ENCODE measurements at places on chromosomes 16 and 17.

DNA sequence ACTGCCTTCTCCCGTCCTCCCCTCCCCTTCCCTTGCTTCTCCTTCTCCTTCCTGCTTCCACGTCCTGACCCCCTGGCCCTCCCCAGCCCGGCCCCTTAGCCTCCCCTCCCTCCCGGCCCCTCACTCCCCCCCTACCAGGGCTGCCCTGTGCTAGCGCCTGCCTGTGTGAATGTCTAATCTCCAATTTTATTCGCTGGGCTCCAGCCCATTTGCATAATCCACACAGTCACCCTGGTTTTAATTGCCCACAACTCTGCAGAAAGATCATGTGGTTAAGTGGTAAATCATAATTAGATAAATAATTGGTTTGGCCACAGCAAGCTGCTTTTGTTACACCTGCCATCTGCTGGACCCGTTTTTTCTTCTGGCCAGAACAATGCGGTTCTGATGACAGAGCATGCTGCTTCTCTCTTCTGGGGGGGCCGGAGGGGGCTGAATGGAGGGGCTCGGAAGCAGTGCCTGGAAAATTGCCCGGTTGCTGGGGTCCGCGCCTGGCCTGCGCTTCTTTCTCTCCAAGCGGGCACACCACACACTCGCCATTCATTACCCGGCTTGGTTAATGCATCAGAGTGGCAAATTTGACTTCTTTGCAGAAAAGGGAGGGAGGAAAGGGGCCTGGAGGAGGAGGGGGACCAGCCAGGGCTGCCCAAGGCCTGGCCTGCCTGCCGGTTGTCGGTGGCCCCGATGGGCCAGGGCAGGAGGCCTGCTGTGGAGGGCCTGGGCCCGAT, 19.5 kb upstream of the GSE1 start:
- no peak for DNase-seq

DNA sequence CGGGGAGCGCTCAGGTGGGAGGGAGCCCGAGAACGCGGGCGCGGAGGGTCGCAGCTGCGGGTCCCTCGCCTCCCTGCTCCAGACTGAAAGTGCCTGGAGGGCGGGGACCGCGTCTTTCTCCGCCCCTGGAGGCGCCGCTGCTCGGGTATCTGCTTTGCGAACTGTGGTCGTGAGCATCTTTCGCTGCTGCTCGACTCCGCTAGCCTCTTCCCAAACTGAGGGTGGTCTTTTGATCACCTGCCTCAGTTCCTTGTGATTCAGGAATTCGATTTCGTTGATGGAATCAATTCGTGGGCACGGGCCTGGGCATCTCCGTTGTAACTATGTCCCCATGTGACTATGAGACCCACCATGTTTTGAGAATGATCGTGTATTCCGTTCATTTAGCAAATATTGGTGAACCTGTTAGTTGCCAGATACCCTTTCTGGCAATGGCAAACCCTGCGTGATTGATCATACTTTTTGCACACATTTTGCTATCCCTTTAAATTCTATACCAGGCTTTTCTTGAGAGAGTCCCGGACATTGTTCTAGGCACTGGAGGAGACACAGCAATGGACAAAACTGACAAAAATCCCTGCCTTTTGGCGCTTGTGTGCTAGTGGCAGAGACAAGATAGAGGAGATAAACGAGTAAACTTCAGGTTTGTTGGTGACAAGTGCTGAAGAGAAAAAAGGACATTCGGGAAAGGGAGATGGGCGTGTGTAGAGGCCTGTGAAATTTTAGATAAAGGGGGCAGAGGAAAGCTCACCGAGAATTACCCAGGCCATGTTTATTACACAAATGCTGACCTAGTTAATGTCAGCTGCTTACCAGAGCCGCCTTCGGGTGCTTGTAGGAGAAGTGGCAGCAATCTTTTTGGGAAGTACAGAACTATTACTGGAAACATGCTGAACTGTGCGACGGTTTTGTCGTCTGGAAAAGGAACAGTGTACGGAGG, 948 bp downstream of the UTP18 start:
- no peak for DNase-seq

DNA sequence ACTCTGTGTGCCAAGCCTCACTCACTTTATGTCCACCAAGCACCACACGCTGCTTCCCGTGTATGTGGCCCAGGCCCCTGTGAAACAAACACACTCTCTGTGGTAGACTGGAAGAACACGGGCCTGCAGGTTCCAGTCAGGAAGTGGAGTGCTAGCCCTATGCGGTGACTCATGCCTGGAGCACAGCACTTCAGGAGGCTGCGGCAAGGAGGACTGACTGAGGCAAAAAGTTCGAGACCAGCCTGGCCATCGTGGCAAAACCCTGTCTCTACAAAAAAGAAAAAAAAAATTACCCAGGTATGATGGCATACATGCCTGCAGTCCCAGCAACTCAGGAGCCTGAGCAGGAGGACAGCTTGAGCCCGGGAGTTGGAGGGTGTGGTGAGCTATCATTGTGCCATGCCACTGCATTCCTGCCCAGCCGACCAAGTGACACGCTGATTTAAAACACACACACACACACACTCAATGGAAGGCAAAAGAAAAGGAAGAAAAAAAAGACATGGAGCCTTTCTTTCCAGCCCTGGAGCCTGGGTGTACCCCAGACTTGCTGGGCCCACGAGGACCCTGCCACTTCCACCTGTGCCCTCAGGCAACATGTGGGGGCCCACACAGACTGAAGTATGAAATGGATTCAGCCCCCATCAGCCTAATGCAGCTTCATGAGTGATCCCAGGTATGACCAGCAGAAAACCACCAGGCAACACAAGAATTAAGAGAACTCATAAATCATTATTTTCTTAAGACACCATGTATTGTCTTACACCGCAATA, 126.6 kb downstream of the ANKRD11 start:
- DNase-seq: no peak

DNA sequence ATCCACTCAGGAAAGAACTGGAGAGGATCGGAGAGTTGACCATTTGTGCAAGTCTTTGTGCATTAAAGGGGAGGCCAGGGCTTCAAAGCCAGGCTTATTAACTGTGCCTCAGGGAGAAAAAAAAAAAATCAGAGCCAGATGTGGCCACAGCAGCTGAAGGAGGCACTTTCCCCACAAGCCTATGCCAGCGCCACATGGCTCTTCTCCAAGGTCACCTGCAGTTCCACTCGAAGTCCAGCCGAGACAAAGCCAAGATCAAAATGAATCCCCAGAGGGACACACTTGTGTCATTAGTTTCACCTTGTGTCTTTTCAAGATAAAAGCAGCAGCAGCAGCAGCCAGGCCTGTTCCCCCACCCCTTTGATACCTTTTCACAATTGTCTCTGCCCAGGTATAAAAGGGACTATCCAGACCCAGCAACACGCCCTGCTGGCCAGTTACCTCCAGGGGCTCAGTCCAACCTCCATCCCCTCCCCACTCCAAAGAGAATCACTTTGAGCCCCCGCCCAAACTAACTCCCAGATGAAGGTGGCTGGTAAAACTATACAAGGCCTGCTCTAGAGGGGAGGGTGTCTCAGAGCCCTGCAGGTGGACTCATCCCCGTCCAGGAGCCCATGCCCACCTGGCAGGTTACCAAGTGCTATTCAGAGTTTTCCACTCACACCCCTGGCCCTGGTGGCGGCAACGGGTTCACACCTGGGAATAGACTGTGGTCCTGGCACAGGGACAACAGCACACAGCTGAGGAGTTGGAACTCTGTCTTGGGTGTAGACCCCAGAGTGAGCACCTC, 29.2 kb downstream of the AXIN2 start:
- DNase-seq: no peak

GRCh38 chr17:35087731-35088355, 24.3 kb upstream of the RFFL start:
- no peak for DNase-seq

GRCh38 chr17:75113798-75114551, 4.2 kb downstream of the ARMC7 start:
- DNase-seq: peak; percentile 75

DNA sequence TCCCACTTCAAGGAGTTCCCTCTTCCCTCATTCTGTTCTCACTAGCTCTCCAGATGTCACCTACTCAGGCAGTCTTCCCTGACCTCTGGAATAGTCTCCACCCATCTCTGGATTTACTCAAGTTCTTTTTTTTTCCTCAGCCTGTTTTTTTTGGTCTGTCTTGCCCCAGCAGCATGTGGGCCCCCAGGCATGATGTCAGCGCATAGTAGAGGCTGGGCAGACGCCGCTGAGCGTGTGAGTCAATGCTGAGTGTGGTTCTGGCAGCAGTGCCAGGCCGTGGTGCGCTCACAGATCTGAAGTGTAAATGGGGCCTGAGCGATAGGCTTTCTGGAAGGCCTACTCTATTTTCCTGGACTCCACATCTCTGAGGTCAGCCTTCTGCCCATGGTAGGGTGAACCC, 2.7 kb upstream of the KCNJ18 start:
- no peak for DNase-seq

- DNase-seq: no peak
These were observed 6.0 kb upstream of the TNFRSF13B start for GRCh38 chr17:16977932-16978331.

DNA sequence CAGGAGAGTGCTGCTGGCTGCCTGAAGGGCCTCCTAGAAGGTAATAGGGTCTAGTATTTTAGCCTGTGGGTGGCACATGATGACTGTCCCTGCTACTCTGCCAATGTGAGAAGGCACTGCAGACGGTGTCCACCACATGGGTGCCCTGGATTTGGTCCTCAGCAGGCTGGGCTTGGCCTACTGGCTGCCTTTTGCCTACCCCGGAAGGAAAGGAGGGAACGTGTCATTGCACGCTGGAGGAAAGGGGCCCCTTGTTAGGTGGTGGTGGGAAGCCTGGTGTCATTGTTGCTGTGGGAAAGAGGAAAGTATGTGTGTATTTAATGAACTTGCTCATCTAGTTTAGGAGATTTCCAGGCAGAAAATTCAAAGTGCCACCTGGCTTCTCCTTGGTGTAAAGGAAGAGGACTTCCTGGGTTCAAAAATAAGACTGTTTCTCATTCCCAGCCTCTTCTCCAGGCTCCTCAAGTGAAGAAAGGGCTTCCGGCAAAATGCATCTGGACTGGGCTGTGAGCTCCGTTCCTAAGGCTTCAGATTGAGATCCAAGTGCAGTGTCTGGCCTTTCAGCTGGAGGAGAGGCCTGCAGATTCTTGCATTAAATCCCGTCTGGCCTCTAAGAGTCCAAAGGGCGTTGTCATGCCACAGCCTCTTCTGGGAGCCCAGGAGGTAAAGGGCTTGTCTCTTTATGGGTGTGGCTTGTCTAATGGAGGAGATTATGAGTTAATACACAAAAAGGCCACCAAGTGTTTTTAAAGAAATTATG, 55.1 kb downstream of the RPTOR start:
- no peak for DNase-seq

GRCh38 chr17:69320210-69320907, 6.6 kb downstream of the ABCA5 start:
- DNase-seq: no peak

DNA sequence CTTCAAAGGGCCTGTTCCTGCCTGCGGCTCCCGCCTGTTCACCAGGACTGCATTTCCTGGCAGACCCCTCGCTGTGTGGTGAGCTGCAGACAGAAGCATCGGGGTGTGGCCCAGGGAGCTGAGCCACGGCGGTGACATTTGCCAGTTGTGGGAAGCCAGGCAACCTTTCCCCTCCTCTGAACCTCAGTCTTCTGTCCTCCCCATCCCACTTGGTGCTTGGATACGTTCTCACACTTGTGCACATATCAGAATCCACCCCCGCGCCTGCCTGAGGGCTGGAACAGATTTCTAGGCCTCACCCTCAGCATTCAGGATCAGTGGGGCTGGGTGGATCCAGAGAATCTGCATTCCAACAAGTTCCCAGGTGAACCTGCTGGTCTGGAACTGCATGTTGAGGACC, 63.5 kb downstream of the CRISPLD2 start:
- no peak for DNase-seq

DNA sequence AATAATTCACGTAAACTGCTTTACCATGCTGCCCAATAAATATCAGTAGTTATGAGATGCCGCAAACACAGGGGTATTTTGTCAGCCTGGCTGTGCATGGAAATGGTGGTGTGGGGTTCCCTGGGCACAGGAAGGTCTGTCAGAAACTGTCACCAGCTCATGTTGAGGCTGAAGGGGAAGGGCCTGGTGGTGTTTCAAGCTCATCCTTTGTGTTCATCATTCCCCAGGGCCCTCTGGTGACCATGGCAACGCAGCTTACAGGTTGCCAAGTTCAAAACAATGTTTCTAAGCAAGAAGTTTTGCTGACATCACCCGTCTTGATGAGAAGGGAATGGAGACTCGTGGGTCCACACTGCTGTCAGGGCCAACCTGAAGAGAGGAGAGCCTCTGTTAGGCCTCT, 348.9 kb upstream of the C16orf82 start:
- no peak for DNase-seq

DNA sequence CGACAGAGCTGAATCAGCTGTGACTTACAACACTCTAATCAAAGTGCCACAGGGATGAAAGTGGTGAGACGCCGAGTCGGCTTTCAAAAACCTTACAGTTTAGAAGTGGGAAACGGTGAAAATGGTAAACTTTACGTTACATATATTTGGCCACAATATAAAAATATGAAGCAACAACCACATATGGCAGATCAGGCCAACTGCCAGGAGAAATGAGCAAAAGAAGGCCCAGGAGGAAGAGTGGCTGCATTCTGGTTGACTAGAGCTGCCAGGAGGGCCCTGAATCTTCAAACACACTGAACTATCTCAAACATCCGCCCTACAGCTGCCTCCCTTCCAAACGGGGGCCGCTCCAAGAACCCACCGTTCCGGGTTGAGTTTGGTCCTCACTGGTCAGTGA, 56.3 kb downstream of the MRM3 start:
- DNase-seq: no peak

GRCh38 chr17:81073967-81074839, 39.3 kb downstream of the BAIAP2 start:
- DNase-seq: no peak

DNA sequence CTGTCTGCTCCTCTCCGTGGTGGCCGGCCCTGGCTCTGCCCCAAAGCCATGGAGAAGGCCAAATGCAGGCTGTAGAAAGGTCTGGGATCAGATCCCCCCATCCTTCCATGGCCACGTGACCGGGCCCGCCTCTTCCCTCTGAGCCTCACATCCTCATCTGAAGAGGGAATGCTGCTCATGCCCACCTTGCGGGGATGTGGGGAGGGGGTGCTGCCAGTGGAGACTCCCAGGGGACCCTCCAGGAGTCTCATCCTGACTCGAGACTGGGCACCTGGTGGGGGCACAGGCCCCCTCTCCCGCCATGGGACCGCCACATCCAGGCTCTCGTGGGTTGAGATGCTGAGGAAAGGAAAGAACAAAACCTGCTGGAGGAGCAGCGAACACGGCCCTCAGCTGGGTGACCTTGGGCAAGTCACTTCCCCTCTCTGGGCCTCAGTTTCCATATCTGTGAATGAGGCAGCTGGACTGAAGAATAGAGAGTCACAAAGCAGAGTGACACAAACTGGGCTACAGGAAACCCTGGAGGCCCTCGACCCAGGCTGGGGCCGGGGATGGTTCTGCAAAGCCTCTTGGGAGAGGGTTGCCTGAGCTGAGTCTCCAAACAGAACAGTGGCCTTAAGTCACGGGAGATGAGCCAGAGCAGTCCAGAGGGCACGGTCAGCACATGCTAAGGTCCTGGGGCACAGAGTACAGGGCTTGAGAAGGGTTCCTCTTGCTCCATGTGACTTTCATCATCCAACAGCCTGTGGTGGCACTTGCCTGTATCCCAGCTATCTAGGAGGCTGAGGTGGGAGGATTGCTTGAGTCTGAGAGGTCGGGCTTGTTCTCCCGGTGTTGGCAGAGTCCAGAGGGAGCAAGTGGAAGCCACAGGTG, 30.1 kb downstream of the SOCS1 start:
- DNase-seq: no peak

Data from GM12891 (cell line).